Cortex of kidney (tissue), 1 donor: ENCODE measurements at places on chromosomes 6 and 20.

DNA sequence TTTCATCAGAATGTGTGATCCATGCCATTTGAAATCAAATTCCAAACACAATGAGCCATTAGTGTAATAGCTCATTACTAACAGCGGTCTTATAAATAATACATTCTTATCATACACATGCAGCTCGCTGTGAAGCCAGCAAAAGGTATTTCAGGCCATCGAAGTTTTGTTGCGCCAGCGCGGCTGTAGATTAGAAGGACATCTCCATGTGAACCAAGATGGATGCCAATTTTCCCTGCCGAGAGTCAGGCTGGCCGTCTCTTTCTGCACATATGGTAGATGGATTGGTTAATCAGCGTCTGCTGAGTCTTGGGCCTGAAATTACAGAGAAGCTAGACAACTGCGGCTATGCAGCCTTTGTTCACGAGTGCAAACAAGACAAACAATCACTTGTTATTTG lies 44.1 kb downstream of the CFAP61 start:
- DNase-seq = no peak

- DNase-seq = no peak
Measured at GRCh38 chr6:156910011-156910334, 132.8 kb downstream of the ARID1B start.

- no peak for DNase-seq
Measured at GRCh38 chr6:84688141-84688873, 76.1 kb downstream of the TBX18 start.

DNA sequence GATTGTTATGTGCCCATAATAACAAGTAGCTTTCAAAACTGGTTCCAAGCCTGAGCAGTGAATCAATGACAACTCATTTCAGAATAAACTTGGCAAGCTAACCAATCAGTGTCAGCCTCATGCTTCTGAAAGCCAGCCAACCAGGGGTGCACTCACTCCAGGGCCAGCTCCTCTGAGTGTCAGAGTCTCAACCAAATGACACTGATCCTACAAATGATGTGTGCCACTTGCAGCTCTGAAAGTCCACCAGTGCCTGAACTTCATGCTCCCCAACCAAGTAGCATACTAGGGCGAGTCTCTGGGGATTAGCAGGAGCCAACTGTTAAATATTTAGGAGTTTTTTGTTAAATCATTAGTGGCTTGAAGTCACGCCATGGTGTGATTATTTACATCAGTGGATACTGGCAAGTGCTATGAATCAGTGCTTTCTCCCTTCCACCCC lies 4.5 kb downstream of the IYD start:
- no peak for DNase-seq

DNA sequence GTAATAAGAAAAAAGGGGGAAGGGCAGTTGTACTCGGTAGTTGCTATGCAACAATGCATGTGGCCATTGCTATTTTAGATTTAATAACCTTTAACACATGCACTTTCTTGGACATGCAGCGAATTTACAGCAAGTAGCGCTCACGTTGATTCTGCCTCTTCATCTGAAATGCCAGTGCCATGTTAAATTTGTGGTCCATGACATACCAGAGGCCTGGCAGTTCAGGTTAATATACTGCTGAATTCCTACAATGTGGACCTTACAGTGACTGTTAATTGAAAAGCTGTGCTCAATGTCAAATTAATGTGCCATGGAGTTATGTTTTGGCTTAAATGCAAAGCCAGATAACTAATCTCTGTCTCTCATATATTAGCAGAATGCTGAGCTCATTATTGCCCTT lies 699.7 kb downstream of the DOK5 start:
- no peak for DNase-seq

GRCh38 chr6:105795913-105796517 lies 290.1 kb upstream of the PRDM1 start:
- no peak for DNase-seq

GRCh38 chr6:106158816-106159215 lies 72.7 kb downstream of the PRDM1 start:
- DNase-seq = no peak

- DNase-seq = no peak
Measured at GRCh38 chr20:22226849-22227700, 357.3 kb downstream of the FOXA2 start.

- no peak for DNase-seq
Measured at GRCh38 chr6:107569473-107569872, 79.6 kb downstream of the SOBP start.

DNA sequence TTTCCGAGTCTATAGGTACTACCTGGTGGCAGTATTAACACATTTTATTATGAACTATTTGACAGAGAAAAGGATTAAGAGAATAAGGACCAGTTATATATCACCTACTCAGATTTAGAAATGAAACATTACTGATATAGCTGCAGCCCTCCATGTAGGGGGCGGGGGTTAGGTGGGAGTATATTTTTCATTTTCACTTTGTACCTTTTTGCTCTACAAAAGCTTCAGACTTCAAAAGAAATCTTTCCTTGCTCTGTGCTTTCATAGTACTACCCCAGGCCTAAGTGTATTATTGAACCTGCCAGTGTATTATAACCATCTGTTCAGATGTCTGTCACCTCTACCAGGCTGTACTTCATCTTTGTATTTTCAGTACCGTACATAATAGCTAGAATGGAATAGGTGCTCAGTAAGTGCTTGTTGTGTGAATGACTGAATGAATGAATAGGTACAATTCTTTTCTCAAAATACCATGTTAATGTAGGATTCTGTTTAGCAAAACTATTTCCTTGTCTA lies 43.0 kb downstream of the CDKAL1 start:
- no peak for DNase-seq

DNA sequence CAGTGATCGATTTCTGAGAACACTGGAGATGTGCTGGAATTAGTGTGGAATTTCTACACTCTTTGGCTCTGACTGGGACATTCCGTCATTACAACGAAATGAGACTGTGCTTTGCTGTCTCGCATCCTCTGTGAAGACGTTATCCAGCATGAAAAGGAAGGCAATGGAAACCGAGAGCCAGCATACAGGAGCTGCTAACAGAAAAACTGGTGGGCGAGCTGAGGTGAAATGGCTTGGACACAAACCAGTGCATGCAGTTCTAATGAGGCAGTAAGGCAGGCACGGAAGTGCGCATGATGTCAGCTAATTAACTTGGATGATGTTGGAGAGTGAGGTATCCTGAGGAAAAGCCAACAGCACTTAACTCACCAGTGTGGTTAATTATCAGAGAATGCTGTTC lies 202.8 kb upstream of the AGPAT4 start:
- no peak for DNase-seq

DNA sequence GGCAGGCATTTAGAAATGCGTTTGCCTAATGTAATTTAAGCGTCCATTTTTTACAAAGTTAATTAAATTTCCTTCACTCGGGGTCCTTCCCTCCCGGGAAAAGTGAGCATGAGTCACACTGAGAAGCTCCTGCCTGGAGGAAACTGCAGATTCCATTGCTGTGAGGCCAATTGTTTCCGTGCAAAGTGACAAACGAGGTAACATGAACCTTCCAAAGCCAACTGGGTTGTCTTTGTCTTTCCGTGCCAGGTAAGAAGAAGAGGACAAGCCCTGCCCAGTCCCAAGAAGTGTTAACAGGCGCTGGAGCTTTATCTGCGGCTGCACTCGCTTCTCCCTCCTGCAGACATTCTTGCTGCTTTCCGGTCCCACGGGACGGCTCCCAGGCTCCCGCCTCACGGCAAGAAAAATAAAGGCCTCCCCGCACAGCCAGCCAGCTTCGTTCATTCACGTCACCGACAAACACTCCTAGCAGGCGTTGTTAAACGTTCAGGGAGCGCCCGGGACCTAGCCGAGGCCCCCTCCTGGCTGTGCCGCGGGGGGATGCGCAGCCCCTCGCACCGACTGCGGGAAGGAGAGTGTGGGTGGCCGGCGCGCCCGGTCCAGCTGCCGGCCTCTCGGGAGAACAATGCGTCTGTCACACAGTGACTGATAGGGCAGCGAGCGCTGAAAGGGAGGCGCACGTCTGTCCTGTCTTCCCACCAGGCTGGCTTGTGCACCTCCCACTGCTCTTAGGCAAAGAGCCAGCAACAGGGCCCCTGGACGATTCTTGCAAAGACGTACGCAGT lies 61.5 kb upstream of the HDDC2 start:
- DNase-seq = no peak
